ENCODE measurements at places on chromosomes 3 and 15.

- DNase-seq: no peak
These were observed 299.5 kb downstream of the GAP43 start for GRCh38 chr3:115922681-115923347.

- DNase-seq: no peak
These were observed 5.7 kb downstream of the PLEKHO2 start for GRCh38 chr15:64847448-64847847.

GRCh38 chr15:78618064-78618463 is 2.7 kb downstream of the CHRNA3 start:
- no peak for DNase-seq

GRCh38 chr3:119825820-119826219 is 43.9 kb downstream of the NR1I2 start:
- DNase-seq: no peak

DNA sequence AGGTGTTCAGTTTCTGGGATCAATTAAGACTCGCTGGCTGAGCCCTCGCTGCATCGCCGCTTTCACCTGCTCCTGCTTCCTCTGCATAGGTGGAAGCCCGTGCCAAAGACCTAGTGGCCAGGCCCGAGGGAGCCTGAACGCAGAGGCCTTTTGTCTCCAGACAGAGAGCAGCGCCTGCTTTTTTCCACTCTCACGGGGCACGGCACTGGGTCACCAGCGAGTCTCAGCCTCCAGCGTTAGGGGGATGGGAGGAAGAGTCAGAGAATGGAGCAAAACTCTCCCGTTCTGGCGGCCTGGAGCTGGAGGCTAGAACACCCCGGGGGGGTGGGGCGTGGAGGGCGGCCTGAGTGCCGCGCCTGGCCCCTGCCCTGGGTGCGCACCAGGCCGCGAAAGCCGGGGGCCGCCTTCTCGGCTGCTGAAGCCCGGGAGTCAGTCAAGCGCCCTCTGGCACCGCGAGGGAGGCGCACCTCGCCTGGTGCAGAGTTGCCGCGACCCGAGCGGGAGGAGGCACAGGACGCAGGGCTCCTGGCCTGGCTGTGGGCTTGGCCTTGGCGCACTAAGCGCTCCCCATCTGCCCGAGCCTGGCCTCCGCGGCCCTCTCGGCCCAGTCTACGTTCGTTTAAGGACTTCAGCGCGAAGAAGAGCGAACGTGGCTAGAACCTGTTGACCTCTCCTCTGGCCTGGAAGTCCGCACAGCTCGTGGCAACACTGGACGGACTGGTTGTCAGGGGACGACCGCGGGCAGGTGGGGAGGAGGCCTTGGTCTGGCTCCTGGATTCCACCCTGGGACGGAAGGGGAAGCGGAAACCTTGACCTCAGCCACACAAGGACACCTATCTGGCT is 21.5 kb downstream of the NR2F2 start:
- no peak for DNase-seq

DNA sequence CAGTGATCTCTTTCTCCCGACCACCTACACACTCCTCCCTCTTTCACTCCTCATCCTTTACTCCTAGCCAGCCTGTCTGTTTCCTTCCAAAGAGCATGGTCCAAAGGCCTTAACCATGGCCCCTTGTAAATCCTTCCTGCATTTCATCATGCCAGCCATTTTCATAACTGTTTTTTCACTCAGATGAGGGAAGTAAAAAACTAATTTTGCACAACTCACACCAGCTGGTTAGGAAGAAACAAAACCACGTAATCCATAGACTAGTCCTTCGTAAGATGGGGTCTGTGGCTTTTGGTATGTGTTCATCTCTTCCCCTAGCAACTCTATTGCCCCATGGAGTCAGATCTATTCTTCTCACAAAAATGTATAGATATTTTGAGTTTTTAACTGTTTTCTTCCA is 187.8 kb downstream of the SHOX2 start:
- no peak for DNase-seq

DNA sequence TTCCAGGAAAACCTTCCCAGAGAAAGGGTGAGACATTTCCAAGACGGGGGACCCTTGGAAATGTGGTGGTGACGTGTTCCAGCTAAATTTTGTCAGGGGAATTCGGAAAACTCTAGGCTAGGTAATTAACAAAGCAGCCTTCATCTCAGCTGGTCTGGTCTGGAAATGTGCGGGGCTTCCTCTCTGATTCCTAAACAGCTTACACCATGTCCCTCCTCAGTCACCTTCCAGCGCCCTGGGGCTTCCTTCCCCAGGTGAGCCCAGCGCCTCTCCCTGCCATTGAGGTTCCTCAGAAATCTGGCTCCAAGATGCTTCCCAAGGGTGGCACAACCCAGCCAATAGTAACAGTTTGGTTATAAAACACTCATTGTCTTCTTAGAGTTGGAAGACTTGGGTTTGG is 571 bp downstream of the ACAD9 start:
- no peak for DNase-seq

GRCh38 chr3:115350606-115351005 is 203.5 kb upstream of the ZBTB20 start:
- no peak for DNase-seq

GRCh38 chr3:39021029-39021428 is 30.7 kb downstream of the SCN11A start:
- DNase-seq: no peak

DNA sequence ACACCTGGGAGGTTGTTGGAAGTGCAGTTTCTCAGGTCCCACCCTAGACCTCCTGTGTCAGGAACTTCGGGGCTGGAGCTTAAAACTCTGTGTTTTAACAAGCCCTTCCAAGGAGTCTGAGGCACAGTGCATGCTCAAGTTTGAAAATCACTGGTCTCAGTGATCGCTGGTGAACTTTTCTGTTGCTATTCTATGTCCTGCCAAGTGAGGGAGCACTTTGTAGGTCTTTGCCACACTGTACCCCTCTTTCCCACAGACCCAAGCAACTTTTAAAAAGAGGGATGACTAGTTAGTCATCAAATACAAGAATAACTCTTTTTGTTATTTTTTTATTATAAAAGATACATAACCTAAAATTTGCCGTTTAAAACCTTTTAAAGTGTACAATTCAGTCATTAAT is 133.7 kb downstream of the AGBL1 start:
- DNase-seq: no peak

- no peak for DNase-seq
These were observed 88.8 kb upstream of the TSEN2 start for GRCh38 chr3:12395349-12396012.

GRCh38 chr3:27729325-27729724 is 7.2 kb upstream of the EOMES start:
- DNase-seq: no peak

DNA sequence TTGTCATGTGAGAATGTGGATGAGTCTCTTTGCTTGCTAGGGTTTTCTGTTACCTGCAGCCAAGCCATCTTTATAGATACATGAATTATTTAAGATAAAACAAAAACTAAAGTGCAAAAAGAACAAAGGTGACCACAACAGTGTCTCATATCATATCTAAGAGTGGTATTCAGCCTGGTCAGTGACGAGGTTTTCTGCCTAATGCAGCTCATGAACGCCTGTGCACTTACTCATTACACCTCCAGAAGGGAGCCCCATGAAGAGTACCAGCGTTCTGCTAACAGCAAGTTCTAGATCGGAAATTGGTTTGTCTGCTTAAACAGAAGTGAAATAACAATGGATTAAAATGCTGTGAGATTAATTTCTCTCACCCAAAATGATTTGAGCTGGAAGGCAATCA is 19.2 kb downstream of the PXYLP1 start:
- no peak for DNase-seq

DNA sequence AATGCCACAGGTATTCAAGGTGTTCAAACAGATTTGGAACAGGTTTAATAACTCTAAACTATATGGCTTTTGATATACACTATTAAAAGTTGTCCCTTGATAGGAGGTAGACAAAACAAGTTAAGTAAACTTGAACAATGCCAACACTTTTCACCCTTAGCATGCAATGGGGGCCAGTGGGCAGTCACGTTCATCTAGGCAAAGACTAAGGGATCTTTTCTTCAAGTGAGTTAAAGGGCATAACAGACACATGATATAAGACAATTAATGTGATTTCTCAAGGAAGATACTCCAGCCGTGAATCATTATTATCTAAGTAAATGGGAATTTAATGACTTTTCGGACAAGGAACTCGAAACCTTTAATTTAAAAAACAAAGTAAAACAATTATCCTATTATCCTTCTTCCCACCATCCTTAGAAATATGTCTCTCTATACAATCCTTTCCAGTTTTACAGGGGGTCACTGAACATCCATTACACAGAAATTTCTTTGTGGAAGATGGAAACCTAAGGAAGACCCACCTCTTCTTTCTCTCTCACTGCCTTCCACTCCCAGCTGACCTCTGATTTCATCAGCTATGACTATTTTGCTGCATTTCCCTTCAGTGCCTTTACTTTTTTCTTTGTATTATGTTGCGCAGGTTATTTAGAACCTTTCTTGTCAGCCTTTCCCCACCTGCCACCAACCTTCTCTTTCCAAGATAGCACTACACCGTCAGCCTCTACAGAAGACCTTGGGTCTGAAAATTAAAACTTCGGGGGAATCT is 1.5 kb downstream of the CLDN1 start:
- no peak for DNase-seq

DNA sequence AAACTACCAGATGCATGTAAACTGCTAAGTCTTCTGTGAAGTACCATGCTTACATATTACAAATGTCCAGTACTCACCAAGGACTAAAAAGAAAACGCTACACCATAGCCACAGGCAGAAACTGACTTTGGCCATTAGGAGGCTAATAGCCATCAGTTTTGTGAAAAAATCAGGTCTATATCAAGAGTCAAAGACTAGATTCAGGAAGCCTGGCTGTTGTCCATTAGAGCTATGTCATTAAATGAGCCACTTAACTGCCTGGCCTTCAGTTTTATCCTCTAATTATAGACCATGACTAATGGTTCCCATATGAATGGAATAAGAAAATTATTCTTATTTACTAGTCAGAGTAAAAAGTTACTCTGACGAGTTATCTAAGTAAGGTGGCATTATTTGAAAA is 144.1 kb downstream of the VPS13C start:
- DNase-seq: no peak

DNA sequence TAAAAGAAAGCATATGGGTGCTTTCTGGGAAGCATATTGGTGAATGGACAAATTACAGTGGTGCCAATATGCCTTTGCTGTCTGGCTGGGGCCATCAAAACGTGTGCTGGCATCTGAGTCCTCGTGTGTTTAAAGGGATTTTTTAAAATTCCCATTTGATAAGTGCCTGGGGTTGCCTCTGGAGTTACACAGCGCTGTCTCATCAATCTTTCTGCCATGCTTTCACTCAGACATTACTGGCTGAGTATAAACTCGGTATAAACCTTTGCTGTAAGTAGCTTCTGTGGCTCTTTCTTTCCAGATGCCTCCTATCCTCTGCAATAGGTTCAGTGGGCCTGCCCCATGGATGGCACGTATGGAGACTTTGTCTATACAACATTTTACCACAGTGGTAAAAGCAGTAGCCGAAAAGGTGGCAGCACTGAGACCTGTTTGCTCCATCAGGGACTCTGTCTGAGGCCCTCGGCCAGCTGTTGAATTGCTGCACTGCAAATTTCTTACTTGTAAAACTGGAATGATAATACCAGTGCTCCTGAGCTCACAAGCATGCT is 195.5 kb downstream of the LPP start:
- no peak for DNase-seq

GRCh38 chr3:133775835-133776234 is 29.6 kb downstream of the TF start:
- no peak for DNase-seq

- DNase-seq: no peak
These were observed 11.8 kb upstream of the SEC13 start for GRCh38 chr3:10332481-10333348.

DNA sequence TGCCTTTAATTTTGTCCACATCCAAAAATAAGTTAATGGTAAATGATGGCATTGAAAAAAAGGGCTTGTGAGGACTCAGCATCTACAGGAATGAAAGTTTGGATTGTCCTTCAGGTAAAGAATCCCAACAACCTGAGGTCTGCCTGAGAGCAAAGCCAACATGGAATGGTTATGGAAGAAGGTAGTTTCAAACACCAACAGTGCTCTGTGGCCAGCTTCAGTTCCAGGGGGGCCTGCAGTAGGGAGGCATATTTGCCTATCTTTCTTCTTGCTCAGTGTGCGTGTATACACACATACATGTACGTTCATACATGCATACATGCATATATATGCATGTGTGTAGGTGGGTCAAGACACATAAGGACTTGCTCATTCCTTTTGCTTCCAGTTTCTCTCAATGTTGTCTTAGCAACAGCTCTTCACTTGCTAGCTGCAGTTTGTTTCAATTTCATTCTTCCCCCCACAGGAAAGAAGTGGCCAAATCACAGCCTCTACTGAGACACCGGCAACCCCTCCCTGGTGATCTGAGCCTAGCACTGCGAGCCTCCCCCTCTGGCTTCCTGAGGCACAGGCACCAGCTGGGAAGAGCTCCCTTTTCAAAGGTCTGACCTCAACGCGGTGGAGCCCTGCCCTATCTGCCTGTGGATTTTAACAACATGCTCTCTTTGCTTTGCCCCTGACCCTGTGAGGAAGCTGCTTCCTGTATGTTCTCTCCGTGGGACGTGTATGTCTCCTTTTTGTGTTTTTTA is 146.2 kb downstream of the KLF13 start:
- no peak for DNase-seq

- no peak for DNase-seq
These were observed 43.1 kb downstream of the FGF7 start for GRCh38 chr15:49466119-49466518.

DNA sequence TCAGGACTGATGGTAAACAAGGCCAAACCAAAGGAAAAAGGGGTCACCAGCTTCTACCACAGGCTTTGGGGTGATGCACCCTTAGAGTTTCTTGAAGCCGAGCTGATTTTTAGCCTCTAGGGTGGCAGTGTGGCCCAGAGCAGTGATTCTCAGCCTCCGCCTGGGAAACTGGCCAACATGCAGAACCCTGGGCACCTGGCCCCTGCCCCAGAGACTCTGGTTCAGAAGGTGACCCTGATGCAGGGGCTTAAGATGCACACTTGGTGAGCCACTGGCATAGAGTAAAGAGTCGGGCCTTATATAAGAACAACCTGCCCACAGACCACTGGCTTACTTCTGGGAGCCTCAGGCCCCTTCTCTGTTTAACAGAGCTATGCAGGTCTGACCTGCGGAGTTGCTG is 44.5 kb downstream of the SYNM start:
- no peak for DNase-seq

DNA sequence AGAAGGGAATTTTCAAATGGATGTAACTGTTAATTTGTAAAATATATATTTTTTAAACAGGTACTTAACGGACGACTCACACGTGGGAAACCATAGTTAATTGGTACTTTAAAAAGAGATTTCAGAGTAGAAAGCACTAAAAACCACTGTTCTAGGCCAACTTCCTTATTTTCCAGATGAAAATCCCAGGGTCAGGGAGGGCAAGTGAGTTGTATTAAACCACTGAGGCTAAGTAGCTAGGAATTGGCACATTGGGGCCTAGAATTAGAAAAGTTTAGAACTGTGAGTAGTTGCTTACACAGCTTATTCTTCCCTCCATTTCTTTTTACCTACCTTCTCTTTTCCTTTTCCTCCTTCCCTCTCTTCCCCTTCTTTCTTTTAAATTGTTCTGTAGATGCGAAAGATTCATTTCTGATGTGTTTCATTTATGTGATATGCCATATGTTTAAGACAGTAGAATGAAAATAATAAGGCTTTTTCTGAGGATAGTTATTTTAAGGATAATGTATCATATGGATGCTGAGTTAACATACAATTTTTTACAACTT is 4.1 kb upstream of the UTS2B start:
- DNase-seq: no peak
